ENCODE measurements at places on chromosomes 11 and 22.
A peak's percentile ranks its signal among the peaks of the same experiment; 100 is the strongest.

- DNase-seq = no peak
These were observed 3.9 kb downstream of the FDX1 start for GRCh38 chr11:110433393-110434333.

- peak; percentile 87 for DNase-seq
These were observed 61.8 kb downstream of the SLC22A12 start for GRCh38 chr11:64652586-64653387.

DNA sequence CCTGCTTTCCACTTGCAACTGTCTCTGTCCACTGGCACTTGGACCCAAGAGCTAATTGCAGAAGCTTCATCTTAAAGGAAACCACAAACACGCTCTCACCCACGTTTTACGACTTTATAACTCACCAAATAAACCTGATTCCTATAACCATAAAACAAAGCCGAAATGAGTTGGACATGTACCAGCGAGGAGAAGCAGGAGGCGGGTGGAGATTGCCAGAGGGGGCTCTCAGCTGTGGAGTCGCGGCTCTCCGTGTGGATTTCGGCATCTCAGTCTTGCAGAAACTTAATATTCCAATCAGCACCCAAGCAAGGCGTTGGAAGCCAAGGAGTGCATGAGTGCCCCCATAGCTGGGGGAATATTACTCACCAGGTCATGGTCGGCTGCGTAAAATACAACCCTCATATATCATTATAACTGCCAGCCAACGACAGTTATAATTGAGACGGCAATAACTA, 483.6 kb downstream of the MN1 start:
- no peak for DNase-seq

DNA sequence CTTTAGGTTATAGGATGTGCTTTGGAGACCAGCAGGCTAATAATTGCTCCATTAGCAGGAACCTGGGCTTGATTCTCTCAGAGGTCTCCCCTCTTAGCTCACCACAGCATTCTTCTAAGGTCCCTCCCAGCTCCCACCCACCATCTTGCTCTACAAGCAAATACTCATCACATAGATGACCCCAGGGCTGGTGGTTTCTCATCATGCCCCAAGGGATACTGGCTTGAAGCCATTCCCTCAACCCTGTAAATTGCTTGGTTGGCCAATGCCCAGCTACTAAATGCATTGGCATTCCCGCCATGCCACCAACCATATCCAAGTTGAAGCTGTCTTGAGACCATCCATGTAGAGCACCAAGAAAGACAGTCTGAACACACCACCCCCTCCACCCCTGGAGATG, 130.2 kb upstream of the NCAM1 start:
- no peak for DNase-seq

- no peak for DNase-seq
These were observed 43.7 kb upstream of the APOA1 start for GRCh38 chr11:116881143-116881542.

DNA sequence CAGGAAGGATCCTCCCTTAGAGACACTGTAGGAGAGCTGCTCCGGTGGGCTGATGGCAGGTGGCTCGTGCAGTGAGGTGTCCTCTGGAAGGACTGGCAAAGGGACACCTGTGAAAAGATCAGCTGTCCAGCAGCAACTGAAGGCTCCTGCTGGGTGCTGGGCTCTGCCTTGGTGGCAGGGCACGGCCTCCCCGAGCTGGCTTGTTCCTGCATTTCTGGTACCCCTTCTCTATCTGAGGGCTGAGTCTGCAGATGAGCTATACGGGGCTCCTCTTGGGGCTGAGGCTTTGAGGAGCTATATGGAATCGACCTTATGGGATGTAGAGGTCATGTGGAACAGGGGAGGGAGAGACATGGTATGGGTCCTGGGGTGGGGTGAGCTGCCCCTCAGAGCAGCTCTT, 875.8 kb downstream of the BRD1 start:
- DNase-seq = no peak

GRCh38 chr11:12179019-12179418, 68.6 kb downstream of the MICAL2 start:
- DNase-seq = no peak

GRCh38 chr11:64093233-64094039, 57.7 kb downstream of the FLRT1 start:
- DNase-seq = no peak

DNA sequence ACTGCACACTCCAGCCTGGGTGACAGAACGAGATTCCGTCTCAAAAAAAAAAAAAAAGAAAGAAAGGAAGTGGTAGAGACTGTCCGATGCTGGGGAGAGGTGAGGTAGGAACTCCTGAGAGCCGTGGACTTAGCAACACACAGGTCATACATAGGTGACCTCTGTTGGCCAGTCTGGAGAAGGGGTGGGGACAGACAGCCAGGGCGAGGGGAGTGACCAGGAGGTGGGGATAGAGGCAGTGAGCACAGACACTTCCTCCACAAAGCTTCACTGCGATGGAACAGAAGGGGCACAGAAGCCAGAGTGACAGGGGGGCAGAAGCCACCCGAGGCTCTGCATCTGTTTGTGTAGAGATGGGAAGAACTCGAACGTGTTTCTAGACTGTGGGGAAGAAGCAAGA, 47.1 kb downstream of the MYH9 start:
- no peak for DNase-seq

- DNase-seq = no peak
These were observed 24.5 kb upstream of the RNASEH2C start for GRCh38 chr11:65745049-65745448.

- DNase-seq = no peak
These were observed 472.3 kb downstream of the FAM181B start for GRCh38 chr11:82261367-82261766.

GRCh38 chr11:44483919-44484610, 81.4 kb upstream of the CD82 start:
- no peak for DNase-seq

- DNase-seq = no peak
These were observed 36.4 kb downstream of the MAP6 start for GRCh38 chr11:75632450-75632849.
